ENCODE measurements at places on chromosomes 11 and 22.

GRCh38 chr11:9280655-9281301 is 15.6 kb upstream of the DENND5A start:
- DNase-seq, result no peak

- DNase-seq, result no peak
These were observed 112.1 kb downstream of the ATXN10 start for GRCh38 chr22:45783690-45784089.

DNA sequence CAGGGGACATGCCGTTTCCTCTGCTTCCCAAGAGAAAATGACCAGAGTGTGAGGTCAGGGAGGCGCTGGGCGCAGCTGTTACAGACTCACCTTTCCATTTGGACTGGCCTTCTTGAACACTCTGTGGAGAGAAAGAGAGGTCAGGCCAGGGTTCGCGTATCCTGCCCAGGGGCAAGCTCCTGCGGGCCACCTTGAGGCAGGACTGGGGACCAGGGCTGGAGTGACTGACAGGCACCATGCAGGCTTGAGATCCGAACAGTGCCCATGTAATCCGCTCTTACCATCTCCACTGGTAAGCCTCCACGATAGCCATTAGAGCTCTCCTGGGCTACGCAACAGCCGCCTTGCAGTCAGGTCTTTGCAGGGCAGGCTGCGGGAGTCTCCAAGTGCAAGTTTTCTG is 49.3 kb downstream of the TPBGL start:
- no peak for DNase-seq

GRCh38 chr11:62552485-62553079 is 6.0 kb upstream of the AHNAK start:
- DNase-seq, result no peak

DNA sequence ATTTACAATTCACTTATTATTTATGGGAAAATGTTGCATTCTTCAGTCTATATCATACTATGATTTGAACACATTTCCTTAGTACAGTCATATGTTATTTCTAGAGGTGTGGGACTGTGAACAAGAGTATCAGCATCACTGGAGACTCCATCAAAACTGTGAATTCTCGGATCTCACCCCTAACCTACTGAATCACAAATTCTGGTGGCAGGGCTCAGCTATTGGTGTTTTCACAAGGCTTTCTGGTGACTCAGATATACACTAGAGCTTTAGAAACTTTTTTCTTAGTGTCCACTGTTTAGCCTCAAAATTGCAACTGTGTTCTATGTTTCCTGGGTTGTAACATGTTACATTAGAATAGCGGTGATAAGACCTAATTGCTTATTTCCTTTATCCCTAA is 352.9 kb upstream of the DDI1 start:
- no peak for DNase-seq

DNA sequence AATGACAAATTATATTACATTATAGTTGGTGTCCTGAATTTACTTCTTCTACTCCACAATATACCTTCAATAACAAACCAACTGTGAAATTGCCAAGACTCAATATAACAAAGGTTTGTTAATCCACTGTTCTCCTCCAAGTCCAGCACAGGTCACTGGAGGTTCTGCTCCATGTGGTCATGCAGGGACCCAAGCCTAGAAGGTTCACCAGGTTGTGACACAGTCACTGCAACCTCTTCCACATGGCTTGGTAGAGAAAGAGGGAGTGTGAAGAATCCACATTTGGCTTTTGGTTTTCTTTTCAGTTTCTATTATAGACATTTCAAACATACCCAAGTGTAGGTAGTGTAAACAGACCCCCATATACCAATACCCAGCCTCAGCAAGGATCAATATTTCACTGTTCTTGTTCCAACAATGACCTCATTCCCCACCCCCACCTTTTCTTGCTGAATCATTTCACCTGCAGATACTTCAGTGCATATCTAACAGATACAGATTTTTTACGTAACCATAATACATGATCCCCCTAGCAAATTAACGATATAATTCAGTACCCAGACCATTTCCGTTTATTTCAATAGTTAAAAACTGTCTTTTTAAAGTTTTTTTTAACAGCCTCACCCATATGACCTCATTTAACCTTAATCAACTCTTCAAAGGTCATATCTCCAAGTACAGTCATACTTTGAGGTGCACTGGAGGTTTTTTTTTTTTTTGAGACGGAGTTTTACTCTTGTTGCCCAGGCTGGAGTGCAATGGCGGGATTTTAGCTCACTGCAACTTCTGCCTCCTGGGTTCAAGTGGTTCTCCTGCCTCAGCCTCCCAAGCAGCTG is 14.1 kb downstream of the FGF19 start:
- DNase-seq, result no peak

GRCh38 chr11:44338026-44338425 is 28.1 kb upstream of the ALX4 start:
- no peak for DNase-seq

GRCh38 chr22:19291580-19292457 is at the start of gene CLTCL1:
Gene CLTCL1 (minus strand): TSS chr22:19291719. CDS start chr22:19291641, 78 bp downstream.
- DNase-seq, result peak; percentile 81

GRCh38 chr11:121793916-121794315 is 322.1 kb downstream of the BLID start:
- DNase-seq, result no peak

- no peak for DNase-seq
These were observed 766 bp upstream of the CAPRIN1 start for GRCh38 chr11:34050581-34051348.

DNA sequence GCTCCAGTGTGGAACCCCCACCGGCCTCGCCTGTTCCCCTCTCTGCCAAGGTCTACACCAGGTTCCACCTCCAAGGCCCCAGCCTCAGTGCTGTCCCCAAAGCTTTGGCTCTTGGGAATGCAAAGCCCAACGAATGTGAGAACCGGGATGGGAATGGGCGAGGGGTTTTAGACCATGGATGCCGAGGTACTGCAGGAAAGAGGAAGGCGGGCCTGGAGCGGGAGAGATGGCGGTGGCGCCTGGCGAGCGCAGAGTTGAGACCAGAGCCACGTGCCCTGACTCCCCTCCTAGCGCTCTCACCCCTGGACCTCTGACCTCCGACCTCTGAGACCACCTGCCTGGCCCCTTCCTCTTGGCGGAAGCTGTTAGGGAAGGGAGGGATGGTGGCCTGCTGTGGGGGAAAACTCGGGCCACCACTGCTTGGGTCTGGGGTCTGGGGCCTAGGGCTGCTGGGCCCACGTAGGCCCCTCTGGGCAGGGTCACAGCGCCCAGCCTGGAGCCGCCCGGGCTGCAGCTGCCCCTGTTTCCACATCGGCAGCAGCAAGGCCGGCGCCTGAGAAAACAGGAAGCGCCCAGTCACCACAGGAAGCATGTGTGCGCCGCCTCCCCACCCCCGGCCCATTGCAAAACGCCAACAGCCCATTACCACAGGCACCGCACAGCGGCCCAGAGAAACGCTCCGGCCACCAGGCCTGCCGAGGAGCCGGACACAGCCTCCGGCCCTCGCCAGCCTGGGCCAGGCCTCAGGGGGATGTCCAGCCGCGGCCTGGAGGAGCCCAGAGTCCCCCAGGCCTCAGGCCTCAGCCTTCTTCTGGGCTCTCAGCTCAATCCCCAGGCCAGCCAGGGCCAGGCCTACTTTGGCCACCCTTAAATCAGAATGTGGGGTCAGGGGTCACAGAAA is 13.8 kb upstream of the SLC39A13 start:
- DNase-seq, result no peak

DNA sequence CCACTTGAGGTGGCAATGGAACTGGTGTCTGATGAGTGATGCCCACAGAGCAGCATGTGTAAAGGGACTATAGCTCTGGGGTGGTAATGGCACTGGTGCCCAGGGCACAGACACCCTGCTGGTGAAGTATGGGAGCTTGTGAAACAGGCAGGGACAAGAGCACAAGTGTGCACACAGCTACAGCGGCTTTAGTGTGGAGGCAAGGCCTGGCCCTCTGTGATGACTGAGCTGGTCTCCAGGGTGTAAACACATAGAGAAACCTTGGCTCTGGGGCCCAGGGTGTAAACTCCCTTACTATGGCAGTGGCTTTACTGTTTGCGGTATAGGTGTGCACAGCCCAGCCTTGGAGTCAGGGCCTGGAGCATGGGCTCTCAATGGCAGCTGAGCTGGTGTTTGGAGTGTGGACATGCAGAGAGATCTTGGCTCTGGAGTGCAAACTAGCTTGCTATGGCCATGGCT is 46.3 kb downstream of the BIRC2 start:
- DNase-seq, result no peak

- no peak for DNase-seq
These were observed 4.7 kb downstream of the DDIAS start for GRCh38 chr11:82906236-82906635.

- DNase-seq, result no peak
These were observed 40.6 kb upstream of the KCNQ1OT1 start for GRCh38 chr11:2740275-2740940.

- DNase-seq, result no peak
These were observed 23.7 kb upstream of the MS4A6A start for GRCh38 chr11:60206616-60207015.

GRCh38 chr22:45872659-45873263 is 104.2 kb downstream of the WNT7B start:
- DNase-seq, result no peak

GRCh38 chr11:8083871-8084281 is 2.9 kb downstream of the TUB start:
- DNase-seq, result no peak

DNA sequence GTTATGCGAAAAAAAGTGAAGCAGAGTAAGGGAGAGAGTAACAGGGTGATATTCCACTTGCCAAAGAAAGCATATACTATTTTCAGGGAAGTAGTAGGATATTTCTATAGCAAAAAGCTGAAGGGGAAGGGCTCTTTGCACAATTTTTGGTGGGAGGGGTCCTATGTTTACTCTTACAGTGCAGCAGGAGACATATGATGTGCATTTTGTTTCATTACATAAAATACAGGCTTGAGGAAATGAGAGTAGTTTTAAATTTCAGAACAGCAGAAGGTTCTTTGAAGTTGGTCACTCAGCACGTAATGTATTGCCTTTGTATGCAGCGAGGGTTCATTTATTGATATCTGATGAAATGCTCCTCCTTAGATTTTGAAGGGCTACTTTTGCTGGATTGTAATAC is 3.1 kb upstream of the PIK3IP1 start:
- DNase-seq, result no peak
